Activated CD8-positive, alpha-beta T cell treated with anti-CD3 and anti-CD28 coated beads for 36 hours (primary cell): ENCODE measurements at places on chromosomes 3 and 15.

- no peak for DNase-seq
These were observed 12.7 kb upstream of the HACD2 start for GRCh38 chr3:123597561-123597960.

- DNase-seq: no peak
These were observed 154.5 kb downstream of the FOXP1 start for GRCh38 chr3:71428841-71429596.

- DNase-seq: no peak
These were observed 371.0 kb upstream of the GBE1 start for GRCh38 chr3:82132210-82133069.

DNA sequence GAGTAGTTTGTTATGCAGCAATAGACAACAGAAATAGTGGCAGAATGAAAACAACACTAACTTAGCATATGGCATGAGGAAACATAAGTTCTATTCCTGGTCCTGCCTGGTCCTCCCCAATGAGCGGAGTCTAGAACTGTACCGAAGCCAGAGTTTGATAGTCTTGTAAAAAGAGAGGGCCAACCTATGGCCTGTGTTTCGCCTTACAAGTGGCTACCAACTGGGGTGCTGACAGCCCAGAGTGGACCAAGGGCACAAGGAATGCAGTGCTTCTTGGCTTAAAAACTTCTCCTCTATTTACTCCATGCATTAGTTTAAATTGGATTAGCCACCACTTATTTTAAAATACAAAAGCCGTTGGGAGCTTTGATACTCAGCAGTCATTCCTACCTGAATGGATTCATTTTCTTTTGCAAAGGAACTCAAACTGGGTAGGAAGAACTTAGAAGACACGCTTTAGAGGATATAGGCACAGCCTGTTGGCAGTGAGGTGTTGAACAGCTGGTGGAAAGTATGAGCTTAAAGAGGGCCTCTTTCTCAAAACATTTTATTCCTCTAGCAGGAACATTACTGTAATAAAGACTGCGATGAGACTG, 302.9 kb downstream of the PLCL2 start:
- DNase-seq: no peak

GRCh38 chr15:78533331-78533730, 6.9 kb upstream of the PSMA4 start:
- DNase-seq: no peak

GRCh38 chr15:100862162-100862561, 17.5 kb upstream of the ALDH1A3 start:
- no peak for DNase-seq
